ENCODE measurements at places on chromosomes 2 and 18. TPM values are rescaled to one million over a fixed set of nuclear protein-coding genes. Genes with fewer than 3 reads are reported as not detected.

DNA sequence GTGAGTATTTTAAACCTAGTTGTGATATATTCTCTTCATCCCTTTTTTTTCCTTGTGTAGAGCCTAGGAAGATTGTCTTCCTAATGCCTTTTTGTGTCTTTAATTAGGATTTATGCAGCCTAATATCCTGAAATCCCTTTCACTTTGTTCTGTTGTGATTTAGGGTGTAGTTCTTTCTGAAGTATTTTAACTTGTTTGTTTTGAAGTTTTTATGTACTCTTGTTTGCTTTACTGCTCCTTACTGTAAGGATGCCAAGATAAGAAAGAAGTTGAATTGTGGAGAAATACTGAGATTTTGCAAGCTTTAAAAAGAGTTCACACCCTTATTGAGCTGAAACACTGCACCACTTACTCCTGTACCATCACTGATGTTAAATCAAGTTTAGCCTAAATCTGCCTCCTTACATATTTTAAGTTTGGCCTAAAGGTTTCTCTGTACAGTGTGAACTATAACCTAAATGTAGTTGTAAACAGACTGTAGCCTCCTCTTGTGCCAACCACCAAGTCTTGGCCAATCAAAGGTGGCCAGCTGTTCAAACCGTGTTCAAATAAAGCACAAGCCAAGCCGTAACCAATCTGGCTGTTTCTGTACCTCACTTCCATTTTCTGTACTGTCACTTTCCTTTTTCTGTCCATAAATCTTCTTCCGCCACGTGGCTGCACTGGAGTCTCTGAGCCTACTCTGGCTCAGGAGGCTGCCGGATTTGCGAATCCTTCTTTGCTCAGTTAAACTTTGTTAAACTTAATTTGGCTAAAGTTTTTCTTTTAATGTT lies 17.7 kb upstream of the ACOXL start:
- H3K27me3 ChIP-seq = peaks cover 2% of the 10 kb centered on the region
- H3K27ac ChIP-seq = no peak overlapping the region
- DNase-seq = no peak
- no peak overlapping the region for H3K4me3 ChIP-seq
- no peaks in the 10 kb centered on the region for H3K36me3 ChIP-seq

DNA sequence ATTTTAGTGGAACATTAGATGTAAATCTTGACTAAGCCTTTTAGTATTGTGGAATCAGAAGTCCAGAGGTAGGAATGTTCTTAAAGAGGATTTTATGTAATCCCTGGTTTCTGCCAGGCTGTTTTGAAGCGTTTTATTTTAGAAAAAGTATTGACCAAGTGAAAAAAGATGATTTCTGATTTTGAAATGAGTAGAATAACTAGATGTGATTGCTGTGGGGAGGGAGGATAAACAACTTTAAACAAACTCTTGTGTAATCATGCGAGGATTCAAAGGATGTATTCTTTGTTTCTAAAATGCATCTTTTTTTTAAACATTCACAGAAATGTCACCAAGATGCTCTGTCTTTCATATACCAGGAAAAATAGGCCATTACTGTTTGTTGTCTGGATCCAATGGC lies 53.9 kb downstream of the PHLPP1 start:
- H3K4me1 ChIP-seq = no peaks in the 10 kb centered on the region
- no peaks in the 10 kb centered on the region for H3K27me3 ChIP-seq
- H3K4me3 ChIP-seq = no peak overlapping the region
- H3K27ac ChIP-seq = no peak overlapping the region

GRCh38 chr2:168183308-168183997 lies 63.9 kb downstream of the STK39 start:
- H3K36me3 ChIP-seq = peaks cover 3% of the 10 kb centered on the region
- H3K27me3 ChIP-seq = no peaks in the 10 kb centered on the region
- DNase-seq = no peak

DNA sequence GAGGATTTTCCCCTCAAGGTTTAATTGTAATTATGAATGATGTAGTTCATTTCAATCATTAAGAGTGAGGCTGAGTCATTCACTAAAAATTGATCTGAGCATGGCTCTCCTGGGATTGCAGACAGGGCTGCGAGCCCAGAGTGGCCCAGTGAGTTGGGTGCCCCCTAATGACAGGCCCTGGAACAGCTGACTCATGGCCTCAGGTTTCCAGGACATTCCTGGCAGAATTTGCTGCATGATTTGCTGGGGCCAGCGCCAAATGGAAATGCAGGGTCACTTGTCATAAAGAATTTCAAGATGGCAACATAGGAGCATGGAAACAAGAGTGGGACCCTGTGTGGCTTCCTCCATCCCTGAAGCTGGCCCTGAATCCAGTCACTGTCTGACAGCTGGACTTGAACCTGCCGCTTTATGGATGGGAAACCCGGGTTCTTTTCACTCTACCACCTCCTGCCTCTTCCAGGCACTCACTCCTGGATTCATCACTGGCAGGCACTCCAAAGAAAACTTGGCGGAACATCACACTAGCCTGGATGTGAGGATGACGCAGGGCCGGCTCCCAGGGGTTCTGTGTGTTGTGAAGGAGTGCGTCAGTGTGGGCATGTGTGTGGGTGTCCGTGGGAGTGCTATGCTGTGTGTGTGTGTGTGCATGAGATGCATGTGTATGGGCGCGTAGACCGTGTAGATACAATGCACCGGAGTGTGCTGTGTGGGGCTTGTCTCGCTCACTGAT lies 15.2 kb downstream of the OTOF start:
- H3K27me3 ChIP-seq = no peaks in the 10 kb centered on the region
- peak; percentile 80 for DNase-seq
- no peak overlapping the region for H3K4me3 ChIP-seq
- H3K4me1 ChIP-seq = no peaks in the 10 kb centered on the region
- no peaks in the 10 kb centered on the region for H3K36me3 ChIP-seq

GRCh38 chr2:128633501-128633900 lies 314.8 kb upstream of the HS6ST1 start:
- DNase-seq = no peak
- no peaks in the 10 kb centered on the region for H3K4me1 ChIP-seq
- no peak overlapping the region for H3K27ac ChIP-seq
- H3K27me3 ChIP-seq = no peaks in the 10 kb centered on the region

GRCh38 chr2:55357927-55358326 lies 61.7 kb downstream of the CCDC88A start:
- DNase-seq = no peak
- H3K36me3 ChIP-seq = peaks cover 2% of the 10 kb centered on the region
- H3K27ac ChIP-seq = no peak overlapping the region
- no peaks in the 10 kb centered on the region for H3K27me3 ChIP-seq

GRCh38 chr2:8138923-8139667 lies 542.8 kb upstream of the ID2 start:
- H3K27me3 ChIP-seq = no peaks in the 10 kb centered on the region
- DNase-seq = no peak
- no peak overlapping the region for H3K4me3 ChIP-seq
- no peaks in the 10 kb centered on the region for H3K36me3 ChIP-seq
- no peak overlapping the region for H3K27ac ChIP-seq

DNA sequence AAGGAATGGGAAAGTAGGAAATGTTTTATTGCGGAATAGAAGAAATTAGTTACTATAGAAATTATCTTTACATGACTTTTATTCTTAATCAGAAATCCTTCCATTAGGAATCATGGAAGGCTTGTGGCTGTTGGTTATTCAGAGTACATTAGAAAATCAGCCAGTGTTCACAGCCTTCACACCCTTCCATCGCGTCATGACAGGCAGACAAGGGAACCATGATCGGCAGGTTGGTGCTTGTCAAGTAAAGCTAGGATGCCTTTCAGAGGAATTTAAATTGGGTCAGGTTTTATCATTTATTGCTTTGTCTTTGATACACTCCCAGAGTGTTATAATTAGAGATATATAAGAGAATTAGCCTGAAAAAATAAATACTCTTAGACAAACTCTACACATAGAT lies 400.6 kb downstream of the THSD7B start:
- no peaks in the 10 kb centered on the region for H3K4me1 ChIP-seq
- no peak for DNase-seq
- no peaks in the 10 kb centered on the region for H3K36me3 ChIP-seq
- no peak overlapping the region for H3K27ac ChIP-seq
- no peaks in the 10 kb centered on the region for H3K27me3 ChIP-seq
- H3K4me3 ChIP-seq = no peak overlapping the region

DNA sequence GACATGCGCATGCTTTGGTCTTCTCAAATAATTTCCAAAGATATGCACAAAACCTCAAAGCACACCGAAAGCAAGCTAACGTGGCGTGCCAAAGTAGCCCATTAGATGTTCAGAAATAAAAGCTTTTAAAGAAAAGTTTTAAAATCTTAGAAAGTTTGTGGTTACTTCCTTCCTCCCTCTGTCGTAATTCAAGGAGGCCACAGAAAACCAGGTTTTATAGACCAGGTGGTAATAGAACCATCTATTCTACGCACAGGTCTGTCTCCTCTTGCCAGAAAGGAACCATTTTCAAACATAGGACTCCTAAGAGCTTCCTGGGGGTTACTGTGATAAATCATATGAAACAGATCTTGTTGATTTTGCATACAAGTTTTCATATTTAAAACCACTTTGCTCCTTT lies 487.2 kb downstream of the ARHGAP15 start:
- DNase-seq = no peak
- H3K27me3 ChIP-seq = no peaks in the 10 kb centered on the region
- H3K4me3 ChIP-seq = no peak overlapping the region
- no peak overlapping the region for H3K27ac ChIP-seq

DNA sequence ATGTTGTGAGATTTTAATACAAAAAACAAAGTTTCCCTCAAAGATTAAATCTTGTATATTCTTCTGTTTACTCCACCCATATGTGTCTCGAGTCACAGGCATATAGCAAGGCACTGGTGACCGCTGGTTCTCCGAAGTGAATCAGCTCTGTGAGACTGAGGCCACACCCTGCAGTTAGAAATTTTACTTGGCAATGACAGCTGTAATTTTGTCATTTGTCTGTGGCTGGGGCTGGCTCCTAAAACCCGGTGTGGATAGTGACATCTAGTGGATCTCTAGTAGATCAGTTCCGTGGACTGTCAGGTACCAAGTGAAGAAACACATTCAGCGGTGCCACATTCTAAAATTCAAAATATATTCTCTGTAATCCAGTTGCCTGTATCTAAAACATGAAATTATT lies 278.0 kb downstream of the NEDD4L start:
- H3K27ac ChIP-seq = peak overlapping the region; percentile 36
- peak; percentile 93 for DNase-seq
- no peaks in the 10 kb centered on the region for H3K27me3 ChIP-seq
- no peaks in the 10 kb centered on the region for H3K36me3 ChIP-seq

- H3K4me3 ChIP-seq = no peak overlapping the region
- no peaks in the 10 kb centered on the region for H3K27me3 ChIP-seq
- no peak for DNase-seq
- no peaks in the 10 kb centered on the region for H3K4me1 ChIP-seq
Measured at GRCh38 chr2:136917411-136917881, 152.1 kb downstream of the THSD7B start.

DNA sequence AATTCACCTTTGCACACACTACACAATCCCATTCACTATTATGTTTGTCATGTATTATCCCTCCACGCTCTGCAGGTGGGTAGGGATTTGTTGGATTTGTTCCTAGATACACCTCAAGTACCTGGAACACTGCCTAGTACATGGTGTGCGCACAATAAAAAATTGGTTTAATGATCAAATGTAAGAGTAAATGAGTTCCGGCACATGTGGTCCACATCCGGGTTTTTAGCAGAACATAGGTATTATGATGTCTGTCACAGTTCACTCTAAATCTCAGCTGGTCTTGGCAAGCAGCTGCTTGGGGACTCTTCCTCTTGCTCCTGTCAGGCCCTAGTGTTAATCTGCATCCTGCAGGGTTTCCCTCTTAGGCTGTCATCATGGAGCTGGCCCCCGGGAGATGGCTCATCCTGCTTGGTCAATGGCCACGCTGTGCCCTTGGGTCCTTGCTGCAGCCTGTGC lies 21.8 kb upstream of the IL1R1 start:
- no peak overlapping the region for H3K27ac ChIP-seq
- H3K4me3 ChIP-seq = no peak overlapping the region
- no peak for DNase-seq
- H3K27me3 ChIP-seq = no peaks in the 10 kb centered on the region
- H3K36me3 ChIP-seq = no peaks in the 10 kb centered on the region
- no peaks in the 10 kb centered on the region for H3K4me1 ChIP-seq

- no peaks in the 10 kb centered on the region for H3K27me3 ChIP-seq
- no peak overlapping the region for H3K4me3 ChIP-seq
- H3K36me3 ChIP-seq = no peaks in the 10 kb centered on the region
- no peak for DNase-seq
Measured at GRCh38 chr2:99675130-99675661, 185.4 kb upstream of the REV1 start.

DNA sequence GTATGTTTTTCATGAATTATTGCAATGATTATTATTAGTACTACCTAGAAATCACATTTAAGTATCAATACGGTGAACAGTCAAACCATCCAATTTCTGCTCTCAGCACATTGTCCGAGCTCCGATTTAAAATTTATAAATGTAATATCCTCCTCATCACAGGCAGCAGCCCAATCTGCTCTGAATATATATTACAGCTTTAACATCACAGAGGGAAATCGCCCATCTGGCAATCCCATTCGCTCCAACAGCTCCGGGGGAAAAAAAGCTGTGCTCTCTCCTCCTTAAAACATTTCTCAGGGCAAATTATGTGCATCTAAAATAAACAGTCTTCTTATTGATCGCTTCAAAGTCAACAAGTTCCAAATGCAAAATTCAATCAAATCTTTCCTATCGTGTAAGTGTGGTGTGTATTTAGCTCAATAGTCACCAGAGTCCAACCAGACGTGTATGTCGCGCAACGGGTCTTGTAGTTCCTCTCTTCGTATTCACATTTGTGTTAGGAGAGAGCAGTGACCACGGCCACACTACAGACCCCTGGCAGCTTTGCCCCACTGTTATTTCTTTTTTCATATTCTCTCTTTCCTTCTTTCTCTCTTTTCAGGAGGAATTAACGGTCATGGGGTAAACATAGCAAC lies 2.4 kb downstream of the FIGN start:
- peaks cover 3% of the 10 kb centered on the region for H3K27me3 ChIP-seq
- no peak overlapping the region for H3K27ac ChIP-seq
- peaks cover 7% of the 10 kb centered on the region for H3K4me1 ChIP-seq
- no peaks in the 10 kb centered on the region for H3K36me3 ChIP-seq

DNA sequence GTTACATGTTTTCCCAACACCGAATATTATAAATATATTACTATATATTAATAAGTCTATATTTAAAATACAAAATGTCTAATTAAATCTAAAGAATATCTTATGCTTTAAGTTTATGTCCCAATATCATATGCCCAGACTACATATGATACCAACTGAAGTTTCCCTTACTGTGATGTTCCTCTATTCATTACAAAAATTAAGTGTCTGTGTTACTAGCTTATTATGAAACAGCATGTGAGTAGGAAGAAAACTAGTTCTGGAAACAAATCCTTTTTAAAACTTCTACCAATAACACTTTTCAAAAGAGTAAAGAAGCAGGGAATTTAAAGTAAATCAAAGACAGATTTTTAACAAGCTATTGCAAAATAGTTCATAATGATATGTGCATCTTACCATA lies 17.8 kb downstream of the HNRNPLL start:
- peaks cover 19% of the 10 kb centered on the region for H3K36me3 ChIP-seq
- DNase-seq = no peak
- no peak overlapping the region for H3K27ac ChIP-seq
- H3K4me3 ChIP-seq = no peak overlapping the region

- no peaks in the 10 kb centered on the region for H3K27me3 ChIP-seq
- no peak overlapping the region for H3K27ac ChIP-seq
- no peak overlapping the region for H3K4me3 ChIP-seq
- no peak for DNase-seq
- no peaks in the 10 kb centered on the region for H3K4me1 ChIP-seq
Measured at GRCh38 chr2:214542866-214543265, 132.0 kb downstream of the VWC2L start.

The CFAP53 gene
- polyA plus RNA-seq = 0.67 TPM

The EXOC6B gene
- polyA plus RNA-seq = 6.9 TPM

The PIEZO2 gene
- 1.8 TPM for polyA plus RNA-seq

The RAD51AP2 gene
- polyA plus RNA-seq = not detected

The STARD6 gene
- polyA plus RNA-seq = not detected

The TM4SF20 gene
- polyA plus RNA-seq = 175 TPM

The C2orf42 gene
- 6.9 TPM for polyA plus RNA-seq

The C2orf78 gene
- not detected for polyA plus RNA-seq

The NOSTRIN gene
- 38.4 TPM for polyA plus RNA-seq
